CD4-positive, CD25-positive, alpha-beta regulatory T cell (primary cell): ENCODE measurements at places on chromosomes 7 and 10.

- DNase-seq: no peak
Measured at GRCh38 chr10:124971276-124971675, 29.4 kb downstream of the ZRANB1 start.

DNA sequence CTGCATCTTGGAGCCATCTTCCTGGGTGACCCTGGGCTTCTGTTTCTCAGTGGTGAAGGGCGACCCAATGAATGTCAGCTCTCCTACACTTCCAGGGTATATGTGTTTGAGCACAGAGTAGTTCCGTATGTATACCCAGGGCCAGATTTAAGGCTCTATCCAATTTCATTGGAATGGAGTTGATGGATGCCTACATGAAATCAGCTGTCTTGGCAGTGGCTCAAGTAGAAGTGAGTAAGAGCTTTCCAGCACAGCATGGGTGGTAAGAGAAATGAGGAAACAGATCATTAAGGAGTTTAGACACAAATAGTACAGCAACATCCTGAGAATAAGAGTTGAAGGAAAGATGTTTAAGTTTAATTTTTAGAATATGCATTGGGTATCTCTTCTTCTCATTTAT lies 433.0 kb downstream of the PAXIP1 start:
- no peak for DNase-seq

GRCh38 chr10:32489158-32489557 lies 43.2 kb downstream of the CCDC7 start:
- no peak for DNase-seq

GRCh38 chr7:33807779-33808482 lies 97.4 kb upstream of the BMPER start:
- no peak for DNase-seq

GRCh38 chr7:3754493-3755341 lies 453.7 kb downstream of the SDK1 start:
- no peak for DNase-seq

DNA sequence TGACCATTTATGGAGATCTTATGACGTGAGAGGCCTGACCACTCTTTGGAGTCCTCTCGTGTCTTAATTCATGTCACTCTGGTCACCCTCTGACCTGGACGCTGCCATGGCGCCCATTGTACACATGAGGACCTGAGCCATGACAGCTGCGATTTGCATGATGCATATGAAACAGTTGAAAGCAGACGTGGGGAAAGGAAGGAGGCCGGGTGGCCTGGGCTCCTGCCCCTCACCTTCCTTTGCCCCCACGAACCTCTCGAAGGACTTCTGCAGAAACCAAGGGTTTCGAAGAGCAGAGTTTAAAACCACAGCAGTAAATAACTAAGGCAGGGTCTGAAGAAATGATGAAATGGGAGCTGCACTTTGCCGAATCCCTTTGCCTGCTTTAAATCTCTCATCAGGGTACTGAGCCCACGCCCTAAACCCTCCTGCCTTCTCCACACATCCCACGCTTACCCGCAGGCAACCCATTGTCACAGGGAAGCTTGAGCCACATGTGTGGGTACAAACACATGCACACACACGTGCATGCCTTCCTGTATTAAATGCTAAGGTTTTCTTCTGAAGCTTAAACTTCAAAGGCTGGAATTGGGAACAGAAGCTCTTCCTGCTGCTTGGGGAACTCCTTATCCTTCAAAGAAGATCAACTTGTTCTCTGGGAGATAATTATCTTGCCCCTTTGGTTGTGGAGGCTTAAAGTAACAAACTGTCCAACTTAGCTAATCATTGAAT lies 11.7 kb upstream of the CALML3 start:
- no peak for DNase-seq

DNA sequence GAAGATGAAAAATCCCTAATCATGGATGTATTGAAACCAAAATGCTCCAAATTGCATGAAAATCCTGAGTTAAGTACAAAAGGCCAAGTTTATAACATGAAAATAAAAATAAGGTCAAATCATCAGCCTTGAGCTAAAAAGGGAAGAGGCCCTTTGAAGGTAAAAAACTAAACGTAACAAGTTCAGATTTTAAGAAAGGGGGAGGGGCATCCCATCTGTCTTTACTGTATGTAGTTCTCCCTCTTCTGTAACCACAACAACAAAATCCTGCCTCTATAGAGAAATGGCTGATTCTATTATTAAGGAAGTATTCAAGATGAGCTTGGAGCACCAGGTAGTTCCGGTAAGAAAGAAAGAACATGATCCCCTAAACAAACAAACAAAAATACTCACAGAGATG lies 64.7 kb downstream of the TPK1 start:
- DNase-seq: no peak

- DNase-seq: no peak
Measured at GRCh38 chr7:42469341-42469740, 232.3 kb upstream of the GLI3 start.

DNA sequence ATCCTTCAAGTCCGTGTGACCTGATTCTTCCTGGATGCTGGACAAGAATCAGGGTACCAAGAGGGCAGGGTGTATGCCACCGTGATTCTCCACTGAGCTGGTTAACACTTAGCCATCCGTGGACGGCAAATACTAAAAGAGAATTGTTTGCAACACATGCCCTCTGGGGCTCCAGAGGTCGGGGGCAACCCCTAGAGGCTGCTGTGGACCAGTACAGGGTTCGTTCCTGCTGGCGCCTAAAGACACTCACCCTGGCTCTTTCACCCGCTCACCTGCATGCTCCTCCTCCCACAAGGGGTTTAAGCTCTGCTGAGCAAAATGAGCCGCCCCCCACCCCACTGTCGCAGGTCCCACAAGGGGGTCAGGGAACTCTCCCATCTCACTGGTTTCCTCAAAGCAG lies 148.7 kb upstream of the ITGB1 start:
- no peak for DNase-seq
